Frontal cortex (tissue), 4 donors: ENCODE measurements at places on chromosomes 1 and 21. TPM values are rescaled to one million over a fixed set of nuclear protein-coding genes. Genes with fewer than 3 reads are reported as not detected.

The FCRL1 gene
- total RNA-seq: not detected

The TSPEAR gene
- not detected for total RNA-seq

The OLFML2B gene
- 1.2 TPM for total RNA-seq

GRCh38 chr1:201605385-201606010 lies 66.6 kb downstream of the NAV1 start:
- DNase-seq: no peak

DNA sequence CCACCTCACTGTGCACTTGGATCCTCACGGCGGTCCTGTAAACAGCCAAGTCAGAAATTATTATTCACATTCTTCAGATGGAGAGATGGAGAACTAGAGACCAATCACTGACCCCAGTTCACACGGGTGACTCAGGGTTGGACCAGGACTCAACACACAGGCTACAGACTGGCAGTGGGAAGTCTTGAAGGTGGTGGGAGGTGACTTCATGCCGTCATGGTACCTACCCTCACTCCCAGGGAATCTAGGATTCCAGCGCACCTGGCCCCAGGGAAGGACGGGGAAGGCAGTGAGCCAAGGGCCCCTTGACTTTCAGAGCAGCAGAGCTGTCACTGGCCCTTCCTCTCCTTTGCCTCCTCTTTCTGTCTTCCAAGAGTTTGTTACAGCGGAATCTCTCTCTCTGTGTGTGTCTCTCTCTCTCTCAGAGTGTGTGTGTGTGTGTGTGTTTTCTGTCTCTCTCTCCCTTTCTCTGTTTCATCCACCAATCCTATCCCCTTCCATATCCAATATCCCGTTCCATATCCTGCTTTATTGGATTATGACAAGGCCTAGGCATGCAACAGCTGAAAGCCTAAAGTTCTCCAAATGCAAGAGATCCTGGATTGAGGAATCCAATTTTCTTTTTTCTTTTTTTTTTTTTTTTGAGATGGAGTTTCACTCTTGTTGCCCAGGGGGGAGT lies 11.7 kb downstream of the OPTC start:
- no peak for DNase-seq

DNA sequence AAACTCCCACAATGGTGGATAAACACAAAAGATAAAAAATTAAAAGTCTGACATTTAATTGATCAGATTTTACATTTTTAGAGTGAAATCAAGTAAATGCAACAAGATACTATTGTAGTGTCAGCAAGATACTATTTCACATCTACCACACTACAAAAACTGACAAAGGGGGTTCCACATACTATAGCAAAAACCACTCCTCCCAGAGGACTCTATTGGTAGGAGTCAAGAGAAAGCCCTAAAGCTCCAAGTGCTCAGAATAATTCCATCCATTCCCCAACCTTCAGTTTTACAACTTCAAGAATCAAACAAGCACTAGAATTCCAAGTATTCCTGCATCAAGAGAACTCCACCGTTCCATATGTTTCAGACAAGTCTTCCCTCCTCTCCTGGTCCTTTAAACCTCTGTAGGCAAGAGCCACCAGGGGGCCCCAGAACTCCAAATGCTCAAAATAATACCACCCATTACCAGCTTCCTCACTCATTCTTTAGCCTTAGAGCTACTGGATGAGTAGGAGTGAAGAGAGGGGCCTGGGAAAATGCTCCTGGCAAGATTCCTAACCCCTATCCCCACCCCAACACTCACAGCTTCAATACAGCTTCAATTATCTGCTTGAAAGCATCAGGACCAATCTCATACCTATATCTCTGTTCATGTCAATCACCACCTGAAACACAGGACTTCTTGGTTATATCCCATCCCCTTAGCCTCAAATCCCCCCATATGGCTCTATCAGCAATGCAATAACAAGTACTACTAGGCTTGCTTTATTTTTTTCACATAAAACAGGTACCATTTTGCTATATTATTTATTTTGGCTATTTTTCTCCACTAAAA lies 9.9 kb downstream of the TOR1AIP2 start:
- no peak for DNase-seq

GRCh38 chr1:6420454-6421042 lies 829 bp upstream of the HES2 start:
- DNase-seq: no peak

GRCh38 chr1:231808990-231809389 lies 182.4 kb downstream of the DISC1 start:
- no peak for DNase-seq

GRCh38 chr1:192539297-192540092 lies 36.1 kb upstream of the RGS1 start:
- DNase-seq: peak; percentile 0

- no peak for DNase-seq
These were observed 185.3 kb upstream of the POU3F1 start for GRCh38 chr1:38231941-38232340.
